Naive thymus-derived CD8-positive, alpha-beta T cell (primary cell): ENCODE measurements at places on chromosomes 6 and 20. TPM values are rescaled to one million over a fixed set of nuclear protein-coding genes. Genes with fewer than 3 reads are reported as not detected.

GRCh38 chr6:7561153-7561964, 19.9 kb downstream of the DSP start:
- no peak for DNase-seq

DNA sequence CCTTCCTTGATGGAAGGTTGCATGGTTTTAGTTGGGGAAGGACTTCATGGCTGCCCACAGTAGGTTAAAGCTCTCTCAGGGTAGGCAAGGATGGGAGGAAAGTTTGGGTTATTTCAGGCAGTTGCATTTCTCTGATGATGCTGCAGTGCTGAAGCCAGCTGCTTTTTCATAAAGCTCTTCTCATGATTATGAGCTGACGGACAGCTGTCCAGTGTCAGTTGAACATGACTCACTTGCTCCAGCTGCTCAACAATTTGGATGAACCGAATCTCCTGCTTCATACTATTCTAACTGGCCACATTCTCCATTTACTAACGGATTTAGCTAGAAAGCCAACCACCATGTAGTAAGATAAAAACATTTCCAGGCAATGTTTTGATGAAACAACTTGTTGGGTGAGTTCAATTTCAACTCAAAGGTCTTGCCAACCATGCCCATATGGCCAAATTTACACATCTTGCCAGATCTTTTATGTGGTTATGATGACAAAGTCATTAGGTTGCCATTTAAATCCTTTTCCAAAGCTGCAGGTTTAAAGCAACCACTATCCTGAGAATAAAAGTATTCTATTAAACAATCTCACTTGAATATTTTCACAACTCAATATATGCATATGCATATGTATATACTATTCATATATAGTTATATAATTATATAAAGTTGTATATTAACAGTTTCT, 125.9 kb downstream of the HS3ST5 start:
- no peak for DNase-seq

GRCh38 chr20:22690000-22690399, 105.6 kb upstream of the FOXA2 start:
- no peak for DNase-seq

DNA sequence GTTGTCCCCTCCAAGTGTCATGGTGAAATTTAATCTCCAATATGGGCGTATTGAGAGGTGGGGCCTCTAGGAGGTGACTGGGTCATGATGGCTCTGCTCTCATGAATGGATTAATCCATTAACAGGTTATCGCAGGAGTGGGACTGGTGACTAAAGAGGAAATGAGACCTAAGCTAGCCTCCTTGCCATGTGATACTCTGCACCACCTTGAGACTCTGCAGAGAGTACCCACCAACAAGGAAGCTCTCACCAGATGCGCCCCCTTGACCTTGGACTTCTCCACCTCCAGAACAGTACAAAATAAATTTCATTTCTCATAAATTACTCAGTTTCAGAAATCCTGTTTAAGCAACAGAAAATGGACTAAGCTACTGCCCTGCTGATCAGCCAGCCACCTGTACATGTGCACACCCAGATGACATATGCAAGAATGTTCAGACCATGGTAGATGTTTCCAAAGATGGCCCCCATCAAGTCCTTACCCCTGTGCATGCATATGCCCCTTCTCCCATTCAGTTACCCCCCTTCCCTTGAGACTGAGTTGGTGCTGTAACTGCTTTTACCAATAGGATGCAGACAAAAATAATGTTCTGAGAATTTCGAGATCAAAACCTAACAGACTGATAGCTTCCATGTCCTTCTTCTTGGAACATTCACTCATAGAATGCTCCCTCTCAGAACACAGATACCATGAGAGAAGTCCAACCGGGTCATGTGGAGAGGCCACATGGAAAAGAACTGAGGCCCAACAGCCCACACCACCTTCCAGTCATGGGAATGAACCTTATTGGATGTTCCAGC, 28.4 kb downstream of the MAP3K5 start:
- no peak for DNase-seq

GRCh38 chr20:23043376-23043775, 6.1 kb downstream of the THBD start:
- DNase-seq, result no peak

DNA sequence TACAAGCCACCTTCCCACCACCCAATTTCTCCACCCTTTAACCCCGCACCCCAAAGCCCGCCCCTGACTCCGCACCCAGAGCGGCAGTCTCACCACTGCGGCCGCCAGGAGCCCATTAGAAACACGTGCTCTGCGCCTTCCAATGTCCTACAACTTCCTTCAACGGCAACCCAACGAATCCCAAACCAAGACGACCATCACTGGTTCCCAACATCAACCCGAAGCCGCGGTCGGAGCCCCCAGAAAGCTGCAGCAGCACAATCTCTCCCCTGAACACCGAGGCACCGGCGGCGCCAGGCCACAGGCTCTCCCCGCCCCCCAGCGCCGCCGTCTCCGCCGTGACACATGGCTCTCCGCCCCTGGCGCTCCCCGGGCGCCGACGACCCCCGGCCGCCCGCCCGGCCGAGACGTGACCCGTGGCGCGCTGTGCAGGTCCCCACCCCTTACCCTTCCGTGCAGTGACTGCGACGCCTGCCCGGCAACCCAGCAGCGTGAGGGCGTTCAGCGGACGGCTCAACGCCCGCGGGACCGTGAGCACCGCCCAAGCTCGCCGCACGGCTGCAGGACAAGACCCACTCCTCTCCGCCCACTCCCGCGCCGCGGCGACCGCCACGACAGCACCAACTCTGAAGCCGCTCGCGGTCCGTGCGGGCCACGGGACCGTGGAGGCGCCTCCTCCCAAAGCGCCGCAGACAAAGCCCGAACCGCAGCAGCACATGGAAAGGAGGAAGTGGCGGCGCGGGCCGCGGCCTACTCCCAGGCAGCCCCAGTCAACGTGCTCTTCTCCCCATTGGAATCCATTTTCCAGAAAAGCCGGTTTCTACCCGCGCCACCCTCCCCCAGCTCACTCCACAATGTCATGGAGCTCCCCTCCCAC, 551 bp downstream of the SYNCRIP start:
- DNase-seq, result peak; percentile 41

DNA sequence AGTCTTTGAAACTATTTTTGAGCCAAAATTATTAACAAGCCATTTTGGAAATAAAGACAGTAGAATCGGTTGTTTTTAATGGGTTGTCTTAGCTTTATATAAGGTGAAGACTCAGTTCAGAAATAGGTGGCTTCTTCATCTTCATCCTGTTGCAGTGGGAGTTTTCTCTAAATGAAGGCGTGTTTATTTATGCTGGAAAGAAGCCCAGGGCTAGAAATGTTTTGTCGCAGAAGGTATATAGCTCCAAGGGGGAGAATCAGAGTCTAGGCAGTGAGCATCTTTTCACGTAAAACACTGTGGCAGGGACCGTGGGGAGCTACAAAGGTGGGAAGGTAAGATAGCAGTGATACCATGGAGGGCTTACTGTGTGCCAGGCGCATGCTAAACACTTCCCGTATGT, 34.3 kb downstream of the FARS2 start:
- DNase-seq, result no peak

Gene PTPRT
- total RNA-seq, result not detected

Gene SPO11
- not detected for total RNA-seq

Gene BFSP1
- total RNA-seq, result not detected

GRCh38 chr6:34484899-34485298, 19.0 kb downstream of the PACSIN1 start:
- DNase-seq, result no peak

Gene OR2B6
- not detected for total RNA-seq

GRCh38 chr6:157412791-157413190, 31.8 kb downstream of the ZDHHC14 start:
- no peak for DNase-seq

- no peak for DNase-seq
These were observed 59.6 kb downstream of the JARID2 start for GRCh38 chr6:15305496-15305895.

DNA sequence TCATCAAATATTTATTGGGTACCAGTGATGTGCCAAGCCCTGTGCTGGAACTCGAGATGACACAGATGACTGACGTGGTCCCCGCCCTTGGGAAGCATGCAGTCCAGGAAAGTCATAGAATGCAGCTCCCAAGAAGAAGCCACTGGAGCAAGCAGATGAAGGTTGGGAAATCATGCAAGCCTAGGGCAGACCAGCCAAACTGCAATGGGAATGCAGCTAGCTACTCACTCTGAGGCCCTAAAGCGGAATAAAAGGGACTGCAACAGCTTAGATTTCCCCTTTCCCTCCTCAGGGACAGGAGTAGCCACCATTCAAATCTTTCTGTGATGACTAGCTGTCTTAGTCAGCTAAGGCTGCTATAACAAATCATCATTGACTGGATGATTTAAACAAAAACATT, 152.2 kb downstream of the MAFB start:
- DNase-seq, result no peak

GRCh38 chr6:72262254-72262653, 359.6 kb upstream of the KCNQ5 start:
- DNase-seq, result no peak

DNA sequence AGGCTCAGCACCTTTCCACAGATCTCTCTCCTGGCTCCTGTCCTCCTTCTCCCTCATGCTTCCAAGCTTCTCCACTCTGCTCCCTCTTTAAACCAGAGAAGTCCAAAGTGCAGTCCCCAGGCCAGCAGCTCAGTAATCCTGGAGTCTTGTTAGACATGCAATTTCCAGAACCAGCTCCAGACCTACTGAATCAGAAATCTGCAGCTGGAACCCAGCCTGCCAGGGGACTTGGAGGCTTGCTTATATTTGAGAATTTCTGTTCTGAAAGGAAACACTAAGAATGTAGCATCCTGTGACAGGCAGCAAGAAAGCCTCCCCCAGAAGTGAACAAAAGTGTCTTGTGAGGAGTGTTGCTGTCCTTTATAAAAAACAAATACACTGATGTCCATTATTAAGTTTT, 438.1 kb downstream of the BCKDHB start:
- DNase-seq, result no peak

DNA sequence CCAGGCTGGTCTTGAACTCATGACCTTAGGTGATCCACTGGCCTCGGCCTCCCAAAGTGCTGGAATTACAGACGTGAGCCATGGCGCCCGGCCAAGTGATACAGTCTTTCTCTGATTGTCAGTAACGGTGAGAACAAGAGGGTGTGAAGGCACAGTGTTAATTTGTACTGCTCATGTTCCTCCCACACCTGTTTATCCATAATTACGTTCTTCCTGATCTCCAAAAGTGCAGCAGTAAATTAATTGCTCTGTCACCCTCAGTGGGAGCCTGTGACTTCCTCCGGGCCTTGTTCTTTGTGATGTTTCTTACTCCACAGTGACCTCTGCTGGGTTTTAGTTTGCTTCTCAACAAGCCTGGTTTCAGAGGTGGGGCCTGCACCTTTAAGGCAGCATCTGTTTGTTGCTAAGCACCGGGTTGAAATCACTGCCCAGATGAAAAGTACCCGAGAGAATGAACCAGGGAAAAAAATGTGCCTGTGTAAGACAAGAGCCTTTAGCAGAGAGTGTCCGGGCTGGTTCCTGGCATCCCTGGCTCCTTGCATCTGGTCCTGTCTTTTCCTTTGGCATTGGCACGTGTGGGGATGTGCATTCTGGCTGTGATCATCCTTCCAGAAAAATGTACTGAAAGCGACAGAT, 89.1 kb upstream of the CLDN20 start:
- DNase-seq, result peak; percentile 18

Gene TBC1D22B
- total RNA-seq, result 9.4 TPM

DNA sequence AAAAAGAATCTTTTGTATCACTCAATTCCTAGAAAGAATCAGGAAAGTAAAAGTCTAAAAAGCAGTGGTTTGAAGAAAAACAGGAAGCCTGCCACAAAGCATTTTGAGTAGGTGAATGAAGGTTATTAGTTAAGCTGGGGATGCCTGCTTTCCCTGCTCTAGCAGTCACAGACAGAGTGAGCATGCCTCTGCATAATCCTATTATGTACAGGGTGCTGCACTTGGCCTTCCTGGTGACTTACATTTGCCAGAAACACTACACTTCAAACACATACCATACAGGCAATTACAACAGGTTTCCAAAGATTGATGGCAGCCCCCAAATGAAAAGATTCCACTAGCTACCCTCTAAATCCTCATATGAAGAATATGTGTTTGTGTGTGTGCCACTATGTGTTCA, 130.8 kb downstream of the TPBG start:
- no peak for DNase-seq

Gene AGER
- total RNA-seq, result 56.0 TPM

DNA sequence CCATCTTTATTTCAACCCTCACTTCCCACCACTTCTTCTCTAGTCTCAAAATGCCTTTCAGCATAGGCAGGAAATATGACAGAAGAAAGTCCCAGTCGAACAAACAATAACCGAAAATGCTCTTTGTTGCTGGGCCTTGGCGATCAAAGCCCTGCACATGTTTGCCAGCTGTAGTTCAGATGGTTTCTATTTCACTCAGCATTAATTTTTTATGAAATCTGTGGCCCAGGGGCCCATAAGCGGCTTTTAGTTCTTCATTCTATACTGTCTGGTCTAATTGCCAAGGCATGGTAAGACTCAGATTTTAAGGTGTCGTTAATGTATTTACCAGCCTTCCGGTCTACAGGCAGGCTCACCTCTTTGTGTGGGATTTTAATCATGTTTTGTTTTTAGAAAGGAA, 10.9 kb upstream of the F13A1 start:
- DNase-seq, result no peak

- DNase-seq, result peak; percentile 70
These were observed 2.1 kb downstream of the MYLIP start for GRCh38 chr6:16130932-16131387.

Gene GPR6
- not detected for total RNA-seq

GRCh38 chr6:15502446-15503345, 160.1 kb downstream of the DTNBP1 start:
- DNase-seq, result no peak

Gene NKX2-2
- not detected for total RNA-seq

DNA sequence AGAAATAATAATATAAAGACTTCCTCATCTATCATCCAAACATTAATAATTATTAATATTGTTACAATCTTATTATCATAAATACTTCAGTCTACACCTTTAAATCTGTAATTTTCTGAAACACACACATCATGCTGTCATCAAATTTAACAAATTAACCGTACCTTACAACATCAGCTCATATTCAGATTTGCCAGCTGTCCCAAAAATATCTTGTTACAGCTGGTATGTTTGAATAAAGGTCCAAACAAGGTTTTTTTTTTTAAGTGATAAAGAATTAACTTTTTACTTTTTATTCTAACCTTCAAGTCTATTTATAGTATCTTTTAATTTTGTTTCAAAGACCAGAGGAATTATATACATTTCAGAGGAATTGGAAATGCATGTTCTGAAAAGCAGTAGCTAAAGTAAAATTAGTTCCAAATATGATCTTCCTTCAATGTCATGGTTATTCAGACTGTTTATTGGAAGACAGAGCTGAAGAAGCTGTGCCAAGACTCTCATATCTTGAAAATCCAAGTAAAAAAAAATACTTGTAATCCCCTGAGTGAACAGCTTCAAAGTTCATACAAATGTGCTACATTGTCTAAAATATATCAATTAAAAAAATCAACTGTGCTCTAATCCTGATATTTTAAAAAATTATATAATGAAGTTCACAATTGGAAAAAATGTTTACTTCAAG, 161.7 kb upstream of the BMP5 start:
- no peak for DNase-seq

GRCh38 chr6:128074567-128074966, 173.7 kb upstream of the THEMIS start:
- DNase-seq, result no peak

- DNase-seq, result no peak
These were observed 6.3 kb upstream of the ADGB start for GRCh38 chr6:146592451-146592850.

Gene TSPYL1
- 106 TPM for total RNA-seq

Gene MACROD2
- 1.1 TPM for total RNA-seq
